ENCODE measurements at places on chromosomes 4 and X.

- DNase-seq: no peak
Measured at GRCh38 chr4:38469410-38469809, 194.6 kb upstream of the KLF3 start.

DNA sequence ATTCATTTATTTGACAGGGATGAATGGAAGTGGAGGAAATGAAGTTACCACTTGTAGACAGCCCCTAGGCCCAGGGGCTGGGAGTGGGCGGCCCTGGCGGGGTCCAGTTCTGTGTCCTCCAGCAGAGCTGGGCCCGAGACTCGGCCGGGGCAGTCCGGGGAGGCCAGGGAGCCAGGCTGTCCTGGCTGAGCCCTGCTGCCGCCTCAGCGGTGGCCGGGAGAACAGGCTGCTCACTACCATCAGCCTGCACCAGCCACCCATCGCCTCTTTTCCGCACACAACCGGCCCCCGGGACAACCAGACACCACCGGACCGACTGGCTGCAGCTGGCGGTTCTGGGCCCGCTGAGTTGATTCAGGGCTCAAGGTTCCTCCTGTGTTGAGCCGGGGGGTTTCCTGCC is 25.6 kb downstream of the CLDN34 start:
- no peak for DNase-seq

DNA sequence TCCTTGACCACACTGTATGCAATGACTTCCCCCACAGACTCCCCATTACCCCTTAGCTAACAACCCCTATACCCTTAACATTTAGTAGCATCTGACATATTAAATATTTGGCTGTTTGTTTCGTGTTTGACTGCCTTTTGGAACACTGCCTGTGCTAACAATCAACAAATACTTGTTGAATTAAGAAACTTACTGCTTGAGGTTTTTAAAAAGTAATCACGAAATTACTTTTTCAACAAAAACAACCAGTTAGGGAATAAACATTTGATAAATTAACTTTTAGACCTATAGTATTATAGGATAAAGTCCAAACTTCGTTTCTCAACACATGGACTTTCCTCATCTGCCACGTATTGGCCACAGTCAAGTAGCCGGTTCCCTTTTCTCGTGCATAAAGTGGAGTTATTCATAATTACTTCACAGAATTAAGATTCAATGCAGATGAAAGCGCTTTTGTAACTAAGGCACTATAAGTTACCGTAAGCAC is 555 bp upstream of the ELMOD2 start:
- no peak for DNase-seq

DNA sequence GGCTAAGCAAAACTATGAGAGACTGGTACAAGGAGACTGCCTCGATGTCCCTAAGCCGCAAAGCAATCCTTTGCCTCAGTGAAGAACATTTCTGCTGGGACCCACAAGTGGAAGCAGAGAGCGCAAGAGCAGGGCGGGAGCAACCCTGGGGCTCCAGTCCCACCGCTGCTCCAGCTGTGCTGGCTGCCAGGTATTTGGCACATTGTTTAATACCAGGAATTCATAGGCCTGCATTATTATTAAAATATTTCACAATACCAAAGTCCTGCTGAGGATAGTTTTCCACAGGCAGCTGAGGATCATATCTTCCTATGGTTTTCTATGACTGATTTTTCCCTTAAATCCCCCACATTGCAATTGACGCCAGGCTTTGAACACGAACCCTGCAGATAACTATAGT is 163.5 kb upstream of the TLL1 start:
- no peak for DNase-seq

- DNase-seq: no peak
Measured at GRCh38 chr4:36332782-36333131, 51.3 kb downstream of the DTHD1 start.

DNA sequence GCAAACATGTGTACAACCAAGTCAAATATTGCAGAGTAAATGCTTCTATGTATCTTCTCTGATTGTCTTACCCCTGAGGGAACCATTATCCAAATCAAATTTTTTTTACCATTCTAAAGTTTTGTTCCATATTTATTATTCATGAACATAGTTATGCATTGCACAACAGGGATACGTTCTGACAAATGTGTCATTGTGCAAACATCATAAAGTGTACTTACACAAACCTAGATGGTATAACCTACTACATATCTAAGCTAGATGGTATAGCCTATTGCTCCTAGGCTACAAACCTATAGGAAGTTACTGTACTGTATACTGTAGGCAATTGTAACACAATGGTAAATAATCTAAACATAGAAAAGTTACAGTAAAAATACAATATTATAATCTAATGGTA is 23.4 kb downstream of the BEX3 start:
- no peak for DNase-seq

- no peak for DNase-seq
Measured at GRCh38 chrX:48475296-48475695, 703 bp upstream of the FTSJ1 start.

DNA sequence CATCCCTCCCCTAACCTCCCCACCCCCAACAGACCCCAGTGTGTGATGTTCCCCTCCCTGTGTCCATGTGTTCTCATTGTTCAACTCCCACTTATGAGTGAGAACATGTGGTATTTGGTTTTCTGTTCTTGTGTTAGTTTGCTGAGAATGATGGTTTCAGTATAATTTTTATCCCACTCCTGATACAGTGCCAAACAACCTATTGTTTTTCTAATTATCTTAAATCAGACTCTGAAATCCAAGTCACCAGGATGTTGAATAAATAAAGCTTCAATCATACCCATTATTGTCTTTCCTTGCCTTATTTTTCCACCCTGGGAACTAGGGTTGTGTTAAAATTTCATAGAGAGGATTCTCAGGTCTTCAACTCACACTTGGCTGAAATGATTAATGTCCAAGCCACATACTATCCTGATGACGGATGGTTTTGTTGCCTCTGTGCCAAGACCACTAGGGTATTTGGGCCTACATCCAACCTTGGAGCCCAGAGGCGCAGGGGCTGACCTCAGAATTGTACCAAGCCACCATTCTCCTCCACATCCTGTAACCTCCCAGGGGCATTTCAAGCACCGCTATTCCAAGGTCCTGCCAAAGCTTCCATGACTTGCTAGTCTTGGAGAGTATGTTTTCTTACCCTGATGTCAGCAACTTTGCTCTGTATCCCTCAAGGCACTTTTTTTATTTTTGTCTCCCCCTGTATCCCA is 332.4 kb downstream of the ARHGAP24 start:
- DNase-seq: no peak

DNA sequence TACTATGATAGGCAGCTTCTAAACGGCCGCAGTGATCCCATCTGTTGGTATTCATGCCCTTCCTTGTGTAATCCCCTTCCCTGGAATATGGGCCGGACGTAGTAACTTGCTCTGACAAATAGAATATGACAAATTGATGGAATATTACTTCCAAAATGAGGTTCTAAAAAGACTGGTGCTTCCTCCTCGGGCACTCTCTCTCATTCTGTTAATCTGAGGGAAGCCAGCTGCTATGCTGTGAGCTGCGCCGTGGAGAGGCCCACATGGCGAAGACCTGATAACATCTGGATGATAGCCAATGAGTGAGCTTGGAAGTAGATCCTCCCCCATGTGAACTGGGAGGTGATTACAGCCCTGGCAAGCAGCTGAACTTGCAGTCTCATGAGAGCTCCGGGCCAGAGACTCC is 27.2 kb upstream of the SLC25A4 start:
- DNase-seq: no peak

- no peak for DNase-seq
Measured at GRCh38 chrX:67558267-67558666, 14.4 kb downstream of the AR start.
